ENCODE measurements at places on chromosomes 3 and 15.

DNA sequence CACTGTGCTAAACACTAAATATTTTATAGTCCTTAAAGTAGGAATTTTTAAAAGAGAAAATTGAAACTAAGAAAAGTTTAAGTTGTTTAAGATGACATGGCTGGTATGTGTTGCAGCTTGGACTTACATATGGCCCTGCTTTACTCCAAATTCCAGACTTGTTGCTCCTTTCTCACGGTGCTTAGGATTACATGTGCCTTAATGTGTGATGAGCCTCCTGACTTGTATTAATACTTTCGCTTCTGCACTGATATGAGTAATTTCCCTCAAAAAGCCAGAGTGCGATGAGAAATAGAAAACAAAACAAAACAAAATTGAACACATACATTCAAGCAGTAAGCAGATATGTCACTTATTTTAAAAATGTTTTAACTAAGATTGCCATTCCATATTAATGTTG is 250.2 kb downstream of the VGLL3 start:
- DNase-seq, result no peak

DNA sequence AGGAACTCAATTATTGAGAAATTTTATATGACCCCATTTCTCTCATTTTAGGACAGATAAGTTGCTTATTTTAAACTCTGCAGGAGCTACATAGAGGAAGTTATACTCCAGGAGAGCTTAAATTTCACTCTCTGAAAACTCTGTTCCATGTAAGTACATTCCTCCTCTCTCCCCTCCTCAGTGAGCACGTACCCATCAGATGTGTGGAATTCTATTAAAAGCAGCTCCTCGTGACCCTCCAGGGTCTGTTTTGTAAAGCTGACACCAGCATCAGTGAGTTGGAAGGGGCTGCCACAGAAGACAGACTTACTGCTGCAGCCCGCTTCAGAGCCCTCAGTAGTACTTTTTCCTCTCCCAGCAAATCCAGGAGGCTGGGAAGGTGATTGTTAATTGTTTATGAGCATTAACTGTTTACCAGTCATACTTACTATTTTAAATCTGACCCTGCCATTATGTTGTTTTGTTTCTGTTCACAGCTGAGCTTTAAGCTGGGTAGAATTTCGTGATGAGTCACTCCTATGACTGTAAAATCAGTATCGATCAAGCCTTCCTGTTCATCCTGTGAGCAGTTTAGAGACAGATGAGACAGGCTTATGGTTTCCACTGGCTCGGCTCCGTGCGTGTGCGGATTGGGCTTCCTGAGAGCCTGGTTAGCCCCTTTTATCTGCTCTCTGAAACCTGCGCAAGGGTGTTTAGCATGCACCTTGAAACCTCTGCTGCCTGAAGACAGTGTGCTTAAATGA is 20.4 kb downstream of the IGF1R start:
- no peak for DNase-seq

DNA sequence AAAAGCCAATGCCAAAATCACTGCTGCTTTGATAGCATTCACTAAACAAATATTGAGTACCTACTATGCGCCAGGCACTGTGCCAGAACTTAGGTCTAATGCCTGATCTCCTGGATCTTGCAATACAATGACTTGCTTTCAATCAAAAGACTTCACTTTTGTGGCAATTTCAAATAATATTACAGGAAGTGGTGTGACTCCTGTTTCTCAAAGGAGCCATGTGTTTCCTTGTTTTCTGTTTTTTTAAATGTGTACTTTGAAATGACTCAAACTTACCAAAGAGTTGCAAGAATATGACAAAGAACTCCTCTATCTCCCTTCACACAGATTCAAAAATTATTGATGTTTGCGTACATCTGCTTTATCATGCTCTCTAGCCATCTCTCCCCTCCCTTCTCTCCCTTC is 18.3 kb downstream of the OSBPL10 start:
- DNase-seq, result no peak

GRCh38 chr3:52310861-52311575 is 5.1 kb upstream of the DNAH1 start:
- no peak for DNase-seq

DNA sequence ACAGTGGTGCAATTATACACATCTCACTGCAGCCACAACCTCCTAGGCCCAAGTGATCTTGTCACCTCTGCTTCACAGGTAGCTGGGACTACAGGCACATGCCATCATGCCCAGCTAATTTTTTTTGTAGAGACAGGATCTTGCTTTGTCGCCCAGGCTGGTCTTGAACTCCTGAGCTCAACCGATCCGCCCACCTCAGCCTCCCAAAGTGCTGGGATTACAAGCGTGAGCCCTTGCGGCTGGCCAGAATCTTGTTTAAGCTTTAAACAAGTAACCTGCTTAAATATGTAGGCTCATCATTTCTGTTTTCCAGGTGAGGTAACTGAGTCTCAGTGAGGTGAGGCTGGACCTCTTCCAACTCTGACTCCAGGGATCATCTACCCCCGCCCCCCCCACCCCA is 7.7 kb upstream of the PSTPIP1 start:
- no peak for DNase-seq

DNA sequence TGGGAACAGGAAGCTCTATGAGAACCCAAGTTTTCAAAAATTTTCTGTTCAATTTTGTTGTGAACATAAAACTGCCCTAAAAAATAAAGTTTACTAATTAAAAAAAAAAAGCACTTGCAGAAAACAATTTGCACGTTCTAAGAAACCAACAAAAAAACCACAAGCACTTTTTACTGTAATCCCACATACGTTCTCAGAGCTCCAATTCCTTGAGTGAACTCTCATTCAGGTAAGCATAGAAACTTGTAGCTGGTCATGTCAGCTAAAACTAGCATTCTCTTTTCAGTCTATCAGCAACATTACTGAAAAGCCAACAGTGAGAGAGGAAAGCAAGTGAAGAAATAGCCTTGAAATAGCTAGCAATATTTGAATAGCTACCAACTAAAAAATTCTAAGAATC is 11.5 kb upstream of the TMF1 start:
- DNase-seq, result no peak

GRCh38 chr3:15743587-15744009 is 54.2 kb downstream of the ANKRD28 start:
- no peak for DNase-seq

GRCh38 chr15:45389351-45389750 is 11.0 kb upstream of the GATM start:
- DNase-seq, result no peak

DNA sequence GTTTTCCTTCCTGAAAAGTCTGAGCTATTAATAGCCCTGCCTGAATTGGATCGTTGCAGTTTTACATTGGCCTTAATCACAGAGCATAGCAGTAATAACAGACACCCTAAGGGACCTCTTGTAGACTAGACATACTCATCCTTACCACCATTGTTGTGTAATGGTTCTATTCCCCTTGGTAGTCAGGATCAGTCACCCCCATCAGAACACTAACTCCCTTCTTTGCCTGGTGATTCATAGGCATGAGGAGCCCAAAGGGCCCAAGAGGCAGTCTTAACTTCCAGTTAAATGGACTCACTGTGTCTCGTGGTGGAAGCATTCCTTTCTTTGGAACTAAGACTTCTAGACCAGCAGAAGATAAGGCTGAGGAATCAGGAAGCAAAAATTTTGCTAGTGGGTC is 20.2 kb downstream of the CGGBP1 start:
- no peak for DNase-seq

DNA sequence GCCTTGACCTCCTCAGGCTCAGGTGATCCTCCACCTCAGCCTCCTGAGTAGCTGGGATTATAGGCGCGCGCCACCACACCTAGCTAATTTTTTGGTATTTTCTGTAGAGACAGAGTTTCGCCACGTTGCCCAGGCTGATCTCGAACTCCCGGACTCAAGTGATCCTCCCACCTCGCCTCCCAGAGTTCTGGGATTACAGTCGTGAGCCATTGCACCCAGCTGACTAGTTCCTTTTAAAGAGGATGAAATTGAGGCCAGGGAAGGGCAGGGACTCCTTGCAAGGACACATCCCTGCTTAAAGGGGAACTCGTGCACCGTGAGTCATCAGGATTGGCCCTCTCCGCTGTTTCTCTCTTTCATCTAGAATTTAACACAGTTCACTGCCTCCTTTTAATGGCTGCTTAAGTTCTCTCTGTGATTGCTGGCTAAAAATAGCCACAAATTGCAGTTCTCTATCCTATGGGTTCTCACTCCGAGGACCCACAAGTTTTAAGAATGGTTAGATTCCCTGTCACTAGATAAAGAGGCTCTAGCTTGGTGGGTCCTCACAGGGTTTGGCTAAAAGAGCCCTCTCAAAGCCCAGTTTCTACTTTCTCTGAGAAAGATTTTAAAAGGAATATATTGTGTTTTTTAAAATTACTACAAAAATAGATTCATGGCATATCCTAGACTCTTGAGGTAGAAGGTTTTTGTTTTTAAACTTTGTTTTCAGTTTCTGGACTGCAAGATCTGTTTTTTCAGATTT is 1.4 kb downstream of the CRTAP start:
- peak; percentile 74 for DNase-seq

DNA sequence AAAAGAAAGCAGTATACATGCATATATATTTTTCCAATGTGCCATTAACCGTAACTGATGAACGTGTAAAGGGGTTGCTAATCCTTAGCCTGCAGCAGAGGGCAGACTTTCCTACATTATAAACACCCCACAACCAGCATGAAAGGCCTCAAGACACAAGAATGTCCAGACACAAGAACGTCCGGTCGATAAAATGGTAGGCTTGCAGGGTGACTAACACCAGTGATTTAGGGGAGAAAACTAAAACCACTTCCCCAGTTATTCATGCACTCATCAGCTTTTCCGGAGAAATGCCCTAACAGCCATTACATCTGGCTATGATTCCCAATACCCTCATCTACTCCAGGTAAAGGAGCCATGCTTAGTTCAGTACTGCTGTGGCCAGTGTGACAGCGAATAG is 57.4 kb downstream of the LRTM1 start:
- DNase-seq, result peak; percentile 95

GRCh38 chr3:190122198-190122771 is 1.6 kb upstream of the P3H2 start:
- DNase-seq, result no peak

Measured in GM04504 (cell line).